ENCODE measurements at places on chromosomes 16 and 17.

DNA sequence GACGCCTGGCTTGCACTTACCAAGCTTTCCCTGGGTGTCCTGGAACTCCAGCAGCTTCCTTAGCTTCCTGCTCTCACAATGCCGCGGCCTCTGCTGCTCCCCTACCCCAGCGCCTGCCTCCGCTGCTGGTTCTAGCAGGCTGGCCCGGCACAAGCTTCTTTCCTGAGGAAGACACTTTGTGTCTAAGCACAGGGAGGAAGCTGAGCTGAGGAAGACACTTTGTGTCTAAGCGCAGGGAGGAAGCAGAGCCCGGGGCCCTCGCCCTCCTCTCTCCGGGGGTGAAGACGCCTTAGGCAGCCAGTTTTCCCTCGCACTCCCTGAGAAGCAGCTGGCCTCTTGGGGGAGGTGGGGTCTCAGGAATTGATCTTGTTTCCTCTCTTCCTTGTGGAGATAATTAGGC is 64.9 kb downstream of the PLD6 start:
- no peak for DNase-seq

- DNase-seq = no peak
Observed at GRCh38 chr17:8441690-8442089, 6.0 kb downstream of the NDEL1 start.

DNA sequence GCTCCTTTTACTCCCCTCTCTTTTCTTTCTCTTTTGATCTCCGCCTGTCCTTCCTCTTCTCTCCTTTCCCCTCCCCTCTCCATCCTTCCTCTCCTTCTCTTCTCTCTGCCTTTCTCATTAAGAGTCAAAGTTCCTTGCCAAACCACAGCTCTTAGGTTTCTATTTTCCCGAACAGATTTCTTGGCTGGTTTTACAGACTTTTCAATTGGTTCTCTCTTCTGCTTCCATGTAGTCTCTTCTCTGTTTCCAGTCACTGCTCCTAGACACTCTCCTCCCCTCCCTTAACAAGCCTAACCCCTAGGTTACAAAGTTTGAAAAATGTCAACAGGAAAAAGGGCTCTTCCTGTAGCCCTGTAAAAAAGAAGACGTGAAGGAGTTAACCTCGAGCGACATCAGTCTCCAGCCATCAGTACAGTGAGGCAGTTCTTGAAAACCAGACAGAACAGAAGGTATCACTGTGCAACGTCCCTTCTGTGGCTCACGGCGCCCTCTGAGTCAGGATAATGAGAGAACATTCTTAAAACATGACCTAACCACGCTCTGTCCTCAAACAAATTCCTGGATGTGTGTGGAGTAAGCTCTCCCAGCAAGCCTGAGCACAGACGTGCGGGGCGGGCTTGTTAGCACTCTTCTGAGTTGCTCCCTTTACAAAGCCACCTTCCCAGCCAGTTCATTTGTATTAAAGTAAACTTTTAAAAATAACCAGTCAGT is 11.6 kb upstream of the MARCHF10 start:
- DNase-seq = no peak

- peak; percentile 71 for DNase-seq
Observed at GRCh38 chr17:42980766-42981397, 517 bp downstream of the RUNDC1 start.

DNA sequence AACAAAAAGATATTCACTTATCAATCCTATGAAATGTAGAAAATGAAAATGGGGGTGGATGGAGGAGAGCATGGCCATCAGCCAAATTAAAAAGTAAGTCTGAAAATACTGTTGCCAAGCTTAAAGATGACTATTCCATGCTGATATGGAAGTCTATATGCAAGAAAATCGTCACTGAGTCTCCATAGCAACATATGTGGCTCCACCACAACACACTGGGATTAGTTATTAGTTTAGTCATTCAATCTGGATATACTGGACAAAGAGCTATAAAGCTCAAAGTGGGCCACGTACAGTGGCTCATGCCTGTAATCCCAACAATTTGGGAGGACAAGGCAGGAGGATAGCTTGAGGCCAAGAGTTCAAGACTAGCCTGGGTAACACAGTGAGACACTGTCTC is 24.7 kb upstream of the PSMD7 start:
- no peak for DNase-seq

GRCh38 chr17:298791-299450 is 53.7 kb downstream of the RPH3AL start:
- no peak for DNase-seq

DNA sequence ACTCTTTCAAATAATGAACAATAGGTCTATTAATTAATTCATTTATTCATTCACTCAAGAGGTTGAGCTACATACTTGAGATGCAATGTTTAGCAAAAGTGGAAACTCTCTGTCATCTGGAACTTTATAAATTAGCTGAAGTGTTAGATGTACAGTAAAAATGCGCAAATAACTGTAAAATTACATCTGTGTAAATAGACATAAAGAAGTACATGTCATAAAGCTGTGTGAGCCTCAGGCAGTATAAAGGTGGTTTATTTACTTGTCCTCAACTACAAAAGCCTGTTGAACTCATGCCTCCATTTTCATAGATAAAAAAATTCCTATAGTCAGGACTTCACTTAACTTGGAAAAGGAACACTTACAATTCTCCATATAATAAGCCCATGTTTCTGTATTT is 343.1 kb downstream of the CDH11 start:
- no peak for DNase-seq

DNA sequence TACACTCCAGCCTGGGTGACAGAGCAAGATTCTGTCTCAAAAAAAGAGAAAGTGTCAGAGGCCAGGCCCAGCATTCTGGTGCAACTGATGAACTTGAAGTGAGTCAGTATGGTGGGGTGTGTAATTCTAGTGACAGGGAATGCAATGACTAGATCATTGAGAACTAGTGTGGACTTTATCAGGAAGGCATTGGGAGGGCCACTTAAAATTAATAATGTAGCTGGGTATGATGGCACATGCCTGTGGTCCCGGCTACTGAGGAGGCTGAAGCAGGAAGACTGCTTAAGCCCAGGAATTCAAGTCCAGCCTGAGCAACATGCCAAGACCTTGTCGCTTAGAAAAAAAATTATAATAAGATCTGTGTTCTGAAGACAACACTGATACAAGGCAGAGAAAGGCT is 90.8 kb downstream of the STX8 start:
- DNase-seq = no peak

- no peak for DNase-seq
Observed at GRCh38 chr17:77489893-77490255, 349.1 kb downstream of the SEC14L1 start.

DNA sequence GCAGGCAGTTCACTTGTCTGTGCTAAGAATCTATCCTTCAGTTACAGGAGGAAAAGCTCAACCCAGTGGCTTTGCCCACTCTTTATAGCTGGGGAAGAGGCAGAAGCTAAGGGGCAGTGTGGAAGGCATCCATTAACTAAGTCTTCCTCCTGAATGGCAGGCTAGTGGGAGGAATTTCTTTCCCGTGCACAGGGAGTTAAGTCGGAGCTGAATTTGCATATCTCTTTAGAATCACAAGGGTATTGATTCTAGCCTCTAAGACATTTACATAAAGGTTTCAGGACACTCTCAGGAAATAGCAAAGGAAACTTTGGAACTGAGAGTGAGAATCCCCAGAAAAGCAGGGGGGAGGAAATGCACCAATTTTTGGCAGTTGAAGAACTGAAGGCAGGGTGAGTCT is 245.6 kb downstream of the CA10 start:
- no peak for DNase-seq

DNA sequence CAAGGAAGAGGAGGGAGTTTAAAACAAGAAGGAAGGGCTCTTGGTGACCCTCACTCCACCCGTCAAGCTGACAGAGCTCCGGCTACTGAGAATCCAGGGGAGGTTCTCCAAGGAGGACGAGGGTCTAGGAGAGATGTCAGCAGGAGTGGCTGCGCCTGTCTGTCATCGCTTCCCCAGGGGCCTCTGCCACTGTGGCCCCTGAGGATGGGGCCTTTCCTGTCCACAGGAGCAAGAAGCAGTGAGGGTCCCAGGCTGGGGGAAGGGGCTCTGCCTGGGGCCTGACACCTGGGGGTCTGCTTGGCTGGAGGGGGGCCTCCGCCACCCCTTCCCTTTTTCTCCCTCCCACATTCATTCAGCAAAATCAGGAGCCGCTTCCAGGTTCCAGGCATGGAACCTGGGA is 66.5 kb upstream of the TNRC6C start:
- no peak for DNase-seq

GRCh38 chr17:81891303-81891552 is 158 bp downstream of the ALYREF start:
- DNase-seq = no peak

GRCh38 chr16:67804853-67805542 is 1.4 kb downstream of the RANBP10 start:
- DNase-seq = no peak

DNA sequence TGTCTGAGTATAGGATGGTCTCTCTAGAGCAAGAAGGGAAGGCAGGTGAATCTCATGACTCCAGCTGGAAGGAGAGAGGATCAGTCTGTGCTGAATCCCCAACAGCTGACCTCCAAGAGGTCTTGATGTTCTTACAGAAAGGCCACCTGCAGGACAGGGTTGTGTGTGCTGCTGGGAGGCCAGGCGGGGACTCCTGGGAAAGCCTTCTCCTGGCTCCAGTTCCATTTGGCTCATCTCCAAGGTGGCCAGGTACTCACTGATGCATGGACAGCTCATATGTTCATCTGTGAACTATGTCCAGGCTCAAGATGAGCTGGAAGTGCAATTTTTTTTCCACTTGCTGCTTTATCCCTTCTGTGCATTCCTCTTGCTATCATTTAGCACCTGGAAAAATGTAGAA is 730.2 kb upstream of the RBFOX1 start:
- DNase-seq = no peak

- no peak for DNase-seq
Observed at GRCh38 chr16:57233944-57234706, 10.9 kb upstream of the ARL2BP start.

GRCh38 chr17:42518755-42519545 is 17.1 kb upstream of the NAGLU start:
- DNase-seq = no peak

- no peak for DNase-seq
Observed at GRCh38 chr17:72518159-72518732, 397.4 kb downstream of the SOX9 start.

GRCh38 chr16:5649762-5650743 is 552.5 kb upstream of the EEF2KMT start:
- DNase-seq = no peak

All from stimulated activated CD4-positive, alpha-beta T cell treated with anti-CD3 and anti-CD28 coated beads, Interleukin-15, amount 100 ng/mL, for 48 hours (primary cell).